ENCODE measurements at places on chromosomes 12 and 14.

- no peak for DNase-seq
These were observed 64.1 kb upstream of the JDP2 start for GRCh38 chr14:75363570-75364227.

DNA sequence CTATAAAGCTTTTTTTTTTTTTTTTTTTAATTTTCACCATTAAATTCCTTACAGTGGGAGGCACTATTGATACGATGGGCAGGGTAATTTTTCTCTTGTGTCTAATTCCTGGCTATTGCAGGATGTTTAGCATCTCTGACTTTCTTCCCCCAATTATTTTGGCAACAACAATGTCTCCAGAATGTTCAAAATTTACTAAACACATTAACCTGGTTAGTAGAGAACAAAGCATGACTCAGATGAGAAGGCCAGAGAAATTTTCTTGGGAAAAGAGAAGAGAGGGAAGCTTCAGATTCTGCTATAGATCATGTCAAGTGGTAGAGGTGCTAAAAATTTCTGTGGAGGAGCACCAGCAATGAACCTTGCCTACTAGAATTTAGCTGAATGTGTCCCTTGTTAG is 171.5 kb upstream of the PRICKLE1 start:
- DNase-seq = no peak

GRCh38 chr12:64729909-64730587 is 29.2 kb downstream of the GNS start:
- DNase-seq = no peak

GRCh38 chr12:75478116-75478794 is 2.3 kb upstream of the GLIPR1 start:
- DNase-seq = no peak

- no peak for DNase-seq
These were observed 6.8 kb downstream of the VRK1 start for GRCh38 chr14:96803958-96804357.
